HT-29 (cell line): ENCODE measurements at places on chromosomes 4 and X.

DNA sequence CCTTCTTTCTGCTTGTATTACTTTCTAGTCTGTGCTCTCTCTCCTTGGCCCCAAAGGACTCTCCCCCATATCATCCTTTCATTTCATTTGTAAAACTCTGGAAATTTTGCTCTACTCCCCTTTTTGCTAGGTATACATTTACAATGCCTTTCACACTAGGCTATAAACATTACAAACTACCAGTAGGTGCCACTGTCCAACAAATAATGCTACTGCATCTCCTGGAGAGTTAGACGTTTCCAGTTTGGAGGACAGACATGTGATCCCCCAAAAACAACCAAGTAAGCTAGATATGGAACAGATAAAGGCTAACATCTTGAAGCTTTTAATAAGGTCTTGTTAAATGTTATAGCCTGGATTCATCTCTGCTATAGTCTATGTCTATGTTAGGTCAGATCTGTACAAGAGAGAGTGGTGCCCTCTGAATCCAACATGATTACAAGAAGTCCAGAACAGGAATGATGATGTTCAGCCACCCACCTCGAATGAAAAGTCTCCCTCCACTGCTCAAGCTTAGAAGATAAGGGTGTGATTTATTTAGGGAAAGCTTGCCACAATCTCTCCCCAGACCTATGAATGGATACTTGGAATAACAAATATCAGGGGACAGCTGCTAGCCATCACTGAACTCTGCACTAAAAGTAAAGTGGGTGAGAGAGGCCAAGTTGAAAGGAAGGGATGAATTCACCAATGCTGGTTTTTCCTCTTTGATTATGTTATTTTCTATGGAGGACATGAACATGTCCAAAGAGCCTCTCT is 14.3 kb downstream of the CBR4 start:
- peak; percentile 45 for DNase-seq

DNA sequence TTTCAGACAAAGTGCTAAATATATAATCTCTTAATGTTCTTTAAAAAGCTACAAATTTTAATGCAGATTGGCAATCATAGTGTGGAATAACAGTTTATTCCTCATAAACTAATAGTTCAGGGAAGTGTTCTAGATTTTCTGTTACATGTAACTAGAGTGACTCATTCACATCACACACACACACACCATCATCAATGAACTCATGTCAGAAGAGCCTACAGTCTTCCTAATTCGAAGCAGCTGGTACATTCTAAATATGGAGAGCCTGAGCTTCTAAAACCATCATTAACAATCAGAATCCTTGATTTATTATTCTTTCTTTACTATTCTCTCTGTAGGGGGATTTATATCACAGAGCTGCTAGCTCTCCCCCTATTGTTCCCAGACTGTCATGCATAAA is 49.6 kb downstream of the DKK2 start:
- no peak for DNase-seq

DNA sequence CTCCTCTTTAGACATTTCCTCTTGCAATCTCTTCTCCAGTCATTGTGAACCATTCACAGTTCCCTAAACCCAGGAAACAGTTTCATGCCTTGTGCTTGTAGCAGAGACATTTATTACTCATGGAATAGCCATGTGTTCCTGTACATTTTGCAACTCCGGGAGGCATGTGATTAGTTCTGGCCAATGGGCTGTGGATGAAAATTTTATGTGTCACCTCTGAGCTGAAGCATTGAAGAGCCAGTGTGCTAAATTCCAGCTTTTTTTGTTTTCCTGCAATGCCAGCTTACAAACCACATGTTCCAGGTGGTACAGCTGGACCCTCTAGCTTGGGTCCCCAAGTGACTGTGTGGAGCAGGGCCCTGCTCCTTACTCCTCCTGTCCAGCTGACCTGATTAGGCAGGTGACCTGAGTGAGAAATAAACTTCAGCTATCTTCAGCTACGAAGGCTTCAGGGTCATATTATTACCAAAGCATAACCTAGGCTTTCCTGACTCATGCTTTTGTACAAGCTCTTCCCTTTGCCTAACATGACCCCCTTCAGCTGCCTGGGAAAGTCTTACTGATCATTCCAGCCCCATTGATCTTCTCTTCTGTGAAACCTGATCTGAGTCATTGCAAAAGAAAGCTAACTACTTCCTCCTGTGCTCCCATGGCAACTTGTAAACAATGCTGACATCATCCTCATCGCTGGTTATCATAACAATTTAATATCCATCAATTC is 200.4 kb downstream of the PTTG2 start:
- DNase-seq = peak; percentile 96

- no peak for DNase-seq
These were observed 302.3 kb downstream of the DCHS2 start for GRCh38 chr4:154189346-154189745.

GRCh38 chr4:144509088-144510015 is 136.6 kb upstream of the HHIP start:
- DNase-seq = no peak

DNA sequence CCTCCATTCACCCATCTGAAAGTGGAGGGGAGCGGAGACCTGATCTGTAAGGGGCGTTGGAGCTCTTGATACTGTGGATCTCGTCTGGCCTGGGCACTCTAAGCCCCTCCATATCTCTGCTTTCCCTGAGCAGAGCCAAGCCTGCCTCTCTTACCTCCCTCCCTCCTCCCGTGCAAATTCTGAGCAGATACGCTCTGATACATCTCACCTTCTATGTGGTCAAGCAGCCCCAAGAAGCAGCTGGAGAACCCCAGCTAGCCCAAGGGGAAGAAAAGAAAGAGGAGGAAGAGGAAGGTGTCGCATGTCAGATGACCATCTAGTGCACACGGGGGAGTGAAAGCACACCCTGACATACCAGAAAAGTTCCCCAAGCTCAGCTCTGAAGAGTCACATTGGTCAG is 1.9 kb upstream of the DGAT2L6 start:
- no peak for DNase-seq

GRCh38 chrX:129718676-129719075 is 20.1 kb upstream of the XPNPEP2 start:
- no peak for DNase-seq

GRCh38 chr4:100362366-100362765 is 155.5 kb downstream of the EMCN start:
- DNase-seq = no peak

- DNase-seq = no peak
These were observed 132.7 kb downstream of the ARHGAP10 start for GRCh38 chr4:147864607-147865006.

DNA sequence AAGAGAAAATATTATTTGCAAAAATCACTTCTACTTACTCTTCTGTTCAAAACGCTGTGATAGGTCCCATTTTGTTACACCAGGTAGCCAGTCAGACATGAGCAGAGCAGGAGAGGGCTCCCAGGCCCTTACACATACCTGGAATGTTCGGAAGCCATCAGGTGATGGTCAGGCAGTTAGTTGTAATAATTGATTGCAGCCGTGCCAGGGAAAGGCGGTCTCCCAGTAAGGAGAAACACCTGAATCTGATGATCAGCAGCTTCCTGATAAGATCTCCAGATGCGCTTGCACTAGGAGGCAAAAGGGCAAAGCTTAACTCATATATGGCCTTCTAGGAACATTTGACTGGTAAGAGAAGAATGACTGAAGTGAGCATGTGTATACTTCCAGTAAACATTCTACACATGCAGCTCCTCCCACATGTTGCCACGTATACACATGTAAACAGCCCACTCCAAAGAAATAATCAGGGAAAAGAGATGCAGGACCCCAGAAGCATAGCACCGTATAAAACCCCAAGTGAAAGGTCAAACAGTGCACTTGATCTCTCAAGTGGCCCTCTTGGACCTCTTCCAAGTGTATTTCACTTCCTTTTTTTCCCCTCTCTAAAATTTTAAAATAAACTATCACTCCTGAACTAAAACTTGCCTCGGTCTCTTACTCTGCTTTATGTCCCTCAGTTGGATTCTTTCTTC is 1338.0 kb downstream of the FSTL5 start:
- no peak for DNase-seq

DNA sequence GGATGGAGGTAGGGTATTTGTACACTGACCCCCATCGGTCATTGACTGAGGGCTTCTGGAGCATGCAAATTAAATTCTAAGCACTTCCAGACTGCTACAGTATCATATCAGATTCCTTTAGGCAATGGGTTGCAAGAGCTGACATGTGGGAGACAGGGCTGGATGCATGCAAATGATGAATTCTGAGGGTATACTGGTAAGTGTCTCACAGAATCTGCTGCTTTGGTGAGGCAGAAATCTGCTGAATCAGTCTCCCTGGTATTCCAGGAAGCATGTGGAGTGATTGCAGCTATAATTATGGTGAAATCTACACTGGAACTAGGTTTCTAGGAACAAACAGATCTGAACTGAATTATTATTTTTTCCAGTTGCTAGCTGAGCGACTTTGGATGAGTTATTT is 684.9 kb upstream of the MAGEB2 start:
- DNase-seq = no peak

- DNase-seq = peak; percentile 38
These were observed 47.8 kb downstream of the SLIT2 start for GRCh38 chr4:20299515-20299914.

DNA sequence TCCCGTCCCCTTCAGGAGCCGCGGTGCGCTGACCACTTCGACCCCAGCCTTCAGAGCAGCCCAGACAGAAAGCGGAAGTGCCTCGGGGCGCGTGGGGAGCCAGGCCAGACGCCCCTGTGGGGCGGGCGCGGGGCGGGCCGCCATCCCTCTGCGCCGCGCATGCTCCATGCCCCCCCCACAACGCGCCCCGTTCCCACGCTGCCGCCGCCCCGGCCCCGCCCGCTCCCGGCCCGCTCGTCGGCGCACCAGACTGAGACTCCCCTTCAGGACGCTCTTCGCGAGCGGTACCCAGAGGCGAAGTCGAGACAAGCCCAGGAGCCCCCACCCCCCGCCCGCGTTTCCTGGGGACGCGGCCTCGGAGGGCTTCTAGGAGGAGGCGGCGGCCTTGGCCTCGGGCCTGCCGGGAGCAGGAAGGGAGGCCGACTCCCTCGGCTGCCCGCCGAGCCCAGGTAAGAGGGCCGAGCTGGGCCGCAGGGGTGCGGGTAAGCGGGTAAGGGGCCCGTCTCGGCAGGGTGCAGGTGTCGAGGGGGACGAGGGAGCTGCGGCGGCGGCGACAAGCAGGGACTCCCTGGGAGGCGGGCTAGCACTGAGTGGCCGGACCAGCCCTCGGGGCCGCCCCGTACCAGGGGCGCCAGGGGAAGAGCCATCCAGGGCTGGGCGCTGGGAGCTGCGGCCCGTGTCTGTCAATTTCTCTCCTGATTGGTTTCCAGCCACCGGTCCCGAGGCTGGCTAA is at the start of gene ZFP92:
TSS of gene ZFP92 (plus strand) at position 218 of the 733 bp plus-strand sequence. CDS start 6,851 bp downstream, outside the sequence.
- no peak for DNase-seq

DNA sequence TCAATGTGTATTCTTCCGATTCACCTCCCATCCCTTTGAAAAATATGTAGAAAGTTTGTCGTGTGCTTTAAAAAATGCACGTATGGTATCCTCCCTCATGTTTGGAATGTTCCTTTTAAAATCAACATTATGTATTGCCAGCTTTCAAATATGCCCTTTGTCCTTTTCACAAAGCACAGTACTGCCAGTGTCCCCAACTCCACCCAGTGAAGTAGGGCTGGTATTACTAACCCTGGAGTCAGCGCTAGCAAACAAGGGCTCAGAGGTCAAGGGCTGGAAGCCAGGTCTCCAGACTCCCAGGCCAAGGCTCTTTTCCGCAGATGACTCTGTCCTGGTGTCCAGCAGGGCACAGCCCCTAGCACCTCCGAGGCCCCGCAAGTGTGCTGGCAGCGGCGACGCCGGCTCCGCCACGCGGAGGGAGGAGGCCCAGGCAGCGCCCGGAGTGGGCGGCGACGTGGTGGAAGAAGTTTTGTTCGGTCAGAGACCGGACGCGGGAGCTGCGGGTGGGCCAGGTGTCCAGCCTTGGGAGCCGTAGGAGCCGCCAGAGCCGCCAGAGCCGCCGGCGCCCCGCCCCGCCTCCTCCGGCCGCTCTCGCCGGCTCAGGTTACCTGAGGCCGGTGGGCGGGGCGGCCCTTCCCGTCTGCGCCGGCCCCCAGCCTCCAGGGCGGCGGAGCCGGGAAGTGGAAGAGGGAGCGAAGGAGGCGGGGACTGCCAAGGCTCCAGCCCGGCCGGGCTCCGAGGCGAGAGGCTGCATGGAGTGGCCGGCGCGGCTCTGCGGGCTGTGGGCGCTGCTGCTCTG is at the start of gene IL13RA1:
TSS of gene IL13RA1 (plus strand) at position 720 of the 799 bp plus-strand sequence. CDS start at position 753, 33 bp downstream.
- peak; percentile 92 for DNase-seq

GRCh38 chrX:1093121-1093520 is 119.3 kb downstream of the CRLF2 start:
- no peak for DNase-seq

- DNase-seq = no peak
These were observed 1.1 kb upstream of the DKK2 start for GRCh38 chr4:107037199-107037584.

GRCh38 chr4:13694256-13694655 is 66.7 kb upstream of the BOD1L1 start:
- no peak for DNase-seq

- DNase-seq = no peak
These were observed 86.2 kb downstream of the PPEF1 start for GRCh38 chrX:18793601-18794089.

DNA sequence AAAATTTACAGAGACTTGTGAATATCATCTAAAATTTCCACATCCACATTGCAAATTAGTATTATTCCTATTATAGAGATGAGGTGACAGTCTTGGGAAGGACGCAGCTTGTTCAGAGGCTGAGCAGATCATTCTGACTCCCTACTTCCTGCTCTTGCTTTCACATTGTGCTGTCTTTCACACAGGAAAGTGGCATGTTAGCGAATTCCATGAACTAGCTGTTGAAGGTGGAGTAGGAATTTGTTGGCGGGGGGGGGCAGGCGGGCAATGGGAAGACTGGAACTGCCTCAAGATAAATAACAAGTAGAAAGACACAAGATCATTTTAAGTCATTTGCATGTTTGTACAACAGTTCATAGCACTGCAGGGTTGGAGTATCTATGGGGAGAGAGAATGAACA is 2.3 kb downstream of the PF4V1 start:
- DNase-seq = peak; percentile 41

- DNase-seq = peak; percentile 97
These were observed 158.2 kb upstream of the MAP3K15 start for GRCh38 chrX:19673375-19674040.

- no peak for DNase-seq
These were observed 53.2 kb upstream of the ADRA2C start for GRCh38 chr4:3712936-3713335.

GRCh38 chrX:22912616-22913015 is 87.1 kb upstream of the DDX53 start:
- DNase-seq = no peak

DNA sequence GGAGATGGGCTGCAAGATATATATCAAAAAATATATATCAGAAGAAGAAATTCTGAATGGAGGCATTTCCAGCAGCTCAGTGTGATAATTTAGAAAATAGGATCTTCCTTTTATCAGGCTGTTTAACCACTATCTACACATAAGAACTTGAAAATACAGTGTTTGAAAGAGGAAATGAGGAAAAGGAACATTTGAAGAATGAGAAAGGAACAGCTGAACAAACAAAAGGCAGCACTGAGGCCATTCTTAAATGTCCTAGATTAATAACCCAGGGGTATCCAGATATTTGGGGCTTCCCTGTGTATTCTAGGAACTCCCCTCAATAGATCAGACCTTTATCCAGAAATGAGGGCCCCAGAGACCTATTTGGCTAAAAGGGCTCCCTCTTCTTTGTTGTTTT is 4.1 kb downstream of the SLC39A8 start:
- no peak for DNase-seq
